ENCODE measurements at places on chromosomes 7 and 10.

DNA sequence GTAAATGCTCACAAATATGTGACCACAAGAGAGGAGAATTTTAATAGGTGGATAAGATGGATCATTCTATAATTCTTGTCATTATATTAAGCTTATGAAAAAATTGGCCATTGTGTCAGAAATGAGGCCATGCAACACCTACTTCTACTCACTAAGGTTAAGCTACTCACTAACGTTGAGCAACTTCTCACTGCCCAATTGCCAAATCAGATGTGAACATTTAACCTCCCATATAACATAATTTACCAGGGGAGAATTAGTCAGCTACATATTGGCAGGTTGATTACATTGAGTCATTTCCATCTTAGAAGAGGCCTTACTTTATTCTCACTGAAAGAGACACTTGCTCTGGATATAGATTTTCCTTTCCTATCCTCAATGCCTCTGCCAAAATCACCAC, 211.2 kb upstream of the DGKB start:
- no peak for DNase-seq

- no peak for DNase-seq
Observed at GRCh38 chr7:96211954-96212353, 109.9 kb downstream of the SLC25A13 start.

DNA sequence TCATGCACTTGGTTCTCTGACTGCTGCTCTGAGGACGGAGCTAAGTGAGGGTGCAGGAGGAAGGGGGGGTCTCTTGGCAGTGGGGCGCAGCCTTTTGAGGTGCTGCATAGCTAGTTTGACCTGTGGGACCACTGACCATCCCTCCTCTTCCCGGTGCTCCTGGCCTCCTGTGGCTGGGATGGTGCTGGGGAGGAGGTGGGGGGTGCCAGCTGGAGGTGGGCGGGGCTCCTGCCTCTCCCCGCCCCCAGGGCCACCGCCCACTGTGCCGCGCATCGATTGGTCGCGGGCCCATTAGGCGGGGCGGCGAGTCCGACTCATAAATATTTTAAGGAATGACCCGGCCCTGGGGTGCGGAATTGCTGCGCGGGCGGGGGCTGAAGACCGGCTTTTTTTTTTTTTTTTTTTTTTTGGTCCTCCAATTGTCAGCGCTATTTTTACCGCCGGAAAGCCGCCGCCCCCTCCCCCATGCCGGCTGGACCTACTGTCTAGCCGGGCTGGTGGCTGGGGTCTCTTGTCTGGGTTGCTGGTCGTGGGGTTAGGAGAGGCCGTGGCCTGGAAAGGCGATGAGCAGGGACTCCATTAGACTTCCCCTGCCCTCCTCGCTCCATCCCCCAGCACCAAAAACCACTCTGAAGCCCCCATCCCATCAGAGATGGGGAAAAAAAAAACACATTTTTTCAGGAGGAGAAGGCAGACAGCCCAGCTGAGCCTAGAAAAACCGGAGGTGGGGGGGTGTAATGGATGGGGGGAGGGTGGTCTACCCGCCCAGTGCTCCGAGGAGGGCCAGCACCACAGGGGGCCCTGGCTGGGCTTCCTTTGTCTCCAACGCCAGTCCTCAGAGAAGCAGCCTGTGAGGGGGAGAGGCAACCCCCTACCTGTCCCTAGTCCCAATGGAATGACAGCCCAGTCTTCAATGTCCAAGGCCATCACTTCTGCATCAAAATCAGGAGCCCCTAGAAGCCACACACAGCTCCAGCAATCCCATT, 6.4 kb downstream of the SH2B2 start:
- DNase-seq, result no peak

- peak; percentile 24 for DNase-seq
Observed at GRCh38 chr10:127563718-127564553, 14.8 kb downstream of the NPS start.

Data from NCI-H526 (cell line).